NCI-H2081 (cell line): ENCODE measurements at places on chromosomes 3 and 15.
A peak's percentile ranks its signal among the peaks of the same experiment; 100 is the strongest.

DNA sequence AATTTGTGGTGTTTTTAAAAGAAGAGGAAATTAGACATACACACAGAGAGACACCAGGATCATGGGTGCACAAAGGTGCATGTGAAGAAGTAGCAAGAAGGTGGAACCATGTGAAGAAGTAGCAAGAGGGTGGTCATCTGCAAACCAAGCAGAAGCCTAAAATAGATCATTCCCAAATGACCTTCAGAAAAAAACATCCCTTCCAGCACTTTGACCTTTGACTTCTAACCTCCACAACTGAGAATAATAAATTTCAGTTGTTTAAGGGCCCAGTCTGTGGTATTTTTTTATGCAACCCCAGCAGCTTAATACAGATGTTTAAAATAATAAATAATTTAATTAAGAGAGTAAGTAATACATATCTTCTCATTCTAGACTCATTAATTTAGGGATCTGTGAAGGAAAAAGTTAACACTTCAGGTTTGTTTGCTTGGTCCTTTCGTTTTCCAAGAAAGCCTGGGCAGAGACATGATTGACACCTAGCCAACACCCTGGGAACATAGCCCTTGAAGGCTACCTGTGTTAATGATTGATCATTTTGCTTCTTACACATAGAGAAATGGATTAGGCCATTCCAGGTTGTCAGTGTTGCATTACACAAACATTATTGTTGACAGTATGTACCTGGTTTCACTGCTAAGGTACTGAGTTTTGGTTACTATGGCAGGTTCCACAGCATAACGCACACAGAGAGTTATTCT is 1331.2 kb upstream of the GBE1 start:
- no peak for DNase-seq

GRCh38 chr15:58065445-58066041 is at the start of gene ALDH1A2:
ALDH1A2 (minus strand) TSS chr15:58065711; CDS start chr15:58065650, 61 bp downstream.
- DNase-seq = no peak

DNA sequence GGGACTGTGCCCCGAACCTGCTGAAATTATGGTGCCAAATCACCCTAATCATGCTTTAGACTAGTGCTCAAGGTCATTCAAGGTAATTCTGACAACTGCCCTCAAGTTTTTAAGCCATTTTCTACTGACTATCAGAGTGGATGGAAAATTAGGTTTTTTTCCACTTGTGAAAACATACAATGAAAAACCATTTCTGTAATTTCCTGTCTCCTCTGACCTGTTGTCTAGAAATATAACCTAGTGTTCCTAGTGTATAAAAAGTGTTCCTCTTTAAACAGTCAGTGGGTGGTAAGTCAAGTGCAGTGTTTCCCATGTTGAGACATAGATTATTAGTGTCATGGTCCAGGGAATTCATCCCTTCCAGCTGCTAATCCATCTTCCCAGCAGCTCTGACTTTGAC is 232.8 kb upstream of the UMPS start:
- DNase-seq = no peak

DNA sequence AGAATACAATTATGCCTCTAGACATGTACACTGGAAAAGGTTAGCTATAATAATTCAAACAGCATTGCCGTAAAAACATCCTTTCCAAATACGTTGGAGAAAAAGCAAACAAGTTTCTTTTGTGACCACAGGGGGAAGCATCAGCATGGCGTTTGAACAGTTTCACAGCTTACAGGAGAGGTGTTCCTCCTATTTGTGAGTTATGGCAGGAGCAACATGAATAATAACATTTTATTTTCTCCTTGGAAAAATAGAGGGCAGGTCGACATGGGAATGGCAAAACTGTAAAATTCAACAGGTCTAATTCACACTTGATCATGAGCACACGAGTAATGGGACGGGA is 39.7 kb upstream of the GADL1 start:
- peak; percentile 71 for DNase-seq

- DNase-seq = no peak
Measured at GRCh38 chr15:62449638-62450037, 284.6 kb upstream of the C2CD4B start.

DNA sequence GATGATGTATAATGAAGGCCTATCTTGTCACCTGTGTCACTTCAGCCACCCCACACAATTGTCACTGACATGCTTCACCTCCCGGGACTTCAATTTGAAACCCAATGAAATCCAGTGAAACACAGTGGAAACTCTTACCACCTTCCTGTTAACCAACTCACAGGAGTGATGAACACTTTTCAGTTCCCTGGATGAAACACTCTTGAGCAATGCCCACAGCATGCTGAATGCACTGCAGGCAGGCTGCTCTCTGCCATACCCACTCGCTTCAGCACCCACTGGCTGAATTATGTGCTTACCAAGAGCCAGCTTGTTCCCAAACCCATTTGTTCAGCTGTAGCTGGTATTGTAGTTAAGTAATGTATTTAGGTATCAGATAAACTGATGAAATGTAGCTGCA is 47.0 kb downstream of the MAP2K1 start:
- no peak for DNase-seq
